Inflammatory macrophage (primary cell): ENCODE measurements at places on chromosomes 5 and 9.

DNA sequence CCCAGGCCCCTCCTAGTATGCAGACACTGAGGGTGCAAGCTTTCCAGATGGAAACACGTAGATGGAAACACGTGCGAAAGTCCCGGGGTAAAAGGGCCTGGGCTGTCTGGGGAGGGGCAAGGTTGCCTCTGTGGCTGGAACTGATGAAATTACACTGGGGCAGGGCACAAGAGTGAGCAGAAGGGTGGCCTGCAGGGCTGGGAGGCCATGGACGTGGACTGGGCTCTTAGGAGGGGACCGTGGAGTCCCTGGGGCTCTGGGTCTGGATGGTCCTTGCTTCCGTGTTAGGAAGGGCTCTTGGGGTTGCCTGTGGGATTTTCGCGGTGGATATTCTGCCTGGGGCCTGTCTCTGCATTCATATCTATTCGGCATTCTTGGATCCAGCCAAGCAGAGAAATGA, 63.3 kb downstream of the IRX1 start:
- DNase-seq = no peak

DNA sequence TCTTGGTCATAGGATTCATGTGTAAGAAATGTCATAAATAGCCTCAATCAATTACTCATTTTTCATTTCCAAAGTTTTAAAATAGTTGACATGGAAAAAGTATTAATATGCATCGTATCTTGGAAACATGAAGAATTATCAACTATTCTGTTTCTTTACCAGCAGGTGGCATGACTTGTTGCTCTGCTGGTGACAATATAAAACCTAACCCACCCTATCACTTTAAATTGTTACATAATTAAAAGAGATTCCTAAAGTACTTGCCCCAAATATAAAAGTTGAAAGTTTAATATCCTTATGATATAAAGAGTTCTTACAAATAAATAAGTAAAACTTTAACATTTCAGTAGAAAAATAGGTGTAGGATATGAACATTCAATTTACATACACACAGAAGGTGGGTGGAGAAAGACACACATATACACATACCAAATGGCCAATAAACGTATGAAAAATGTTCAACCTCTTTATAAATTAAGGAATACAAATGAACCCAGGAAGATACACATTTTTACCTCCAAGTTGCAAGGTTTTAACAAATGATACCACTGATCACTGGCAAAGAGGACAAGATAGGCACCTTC, 30.6 kb downstream of the MAP1B start:
- DNase-seq = peak; percentile 16

DNA sequence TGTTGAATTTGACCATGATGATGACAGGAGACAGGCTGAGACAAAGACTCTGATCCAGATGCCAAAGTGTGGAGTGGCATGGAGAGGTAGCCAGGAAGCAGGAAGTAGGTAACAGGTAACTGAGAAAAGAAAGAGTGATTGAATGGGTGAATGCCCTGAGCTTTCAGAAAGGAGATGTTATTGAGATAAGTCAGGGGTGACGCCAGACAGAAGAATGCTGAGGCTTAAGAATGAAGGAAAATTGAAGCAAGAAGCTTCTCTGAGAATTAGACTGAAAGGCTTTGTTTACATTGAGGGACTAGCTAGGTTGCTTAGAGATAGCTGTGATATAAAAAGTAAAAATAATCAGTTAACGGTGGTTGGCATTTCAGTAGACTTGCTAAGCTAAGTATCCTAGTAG, 165.7 kb downstream of the PSAT1 start:
- no peak for DNase-seq

DNA sequence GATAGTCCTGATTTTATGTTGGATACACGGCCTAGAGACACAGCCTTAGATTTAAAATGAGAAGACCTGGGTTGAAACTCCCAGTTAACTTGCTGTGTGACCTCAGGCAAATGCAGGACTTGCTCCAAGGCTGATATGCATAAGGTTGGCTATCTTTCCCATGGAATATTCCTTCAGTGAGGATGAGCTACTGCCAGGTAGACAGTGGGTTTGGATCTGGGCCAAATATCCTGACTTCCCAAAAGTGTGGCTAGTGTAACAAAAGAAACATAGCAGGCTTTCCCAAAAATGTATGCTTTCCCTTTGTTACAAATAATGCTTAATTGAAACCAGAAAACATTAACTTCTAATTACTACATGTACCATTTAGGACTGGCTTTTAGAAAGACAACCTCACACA, 697 bp upstream of the XPA start:
- no peak for DNase-seq

DNA sequence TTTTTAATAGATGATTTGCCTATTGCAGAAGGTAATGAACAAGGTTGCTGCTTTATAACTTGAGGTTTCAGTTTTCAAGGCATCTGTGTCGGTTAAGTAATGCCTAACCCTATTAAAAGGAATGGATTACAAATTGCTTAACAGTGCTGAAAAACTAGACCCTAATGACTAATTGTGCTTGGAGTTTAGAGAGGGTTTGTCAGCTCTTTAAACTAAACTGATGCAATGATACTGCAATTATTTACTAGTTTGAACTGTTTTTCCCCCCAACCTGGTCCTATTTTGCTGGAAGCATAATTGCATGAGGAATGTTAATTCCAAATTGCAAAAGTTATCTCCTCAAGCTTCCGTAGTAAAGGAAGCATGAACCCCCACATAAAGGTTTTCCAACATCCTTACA, 39.3 kb upstream of the TLX3 start:
- DNase-seq = no peak
